Foreskin melanocyte (primary cell): ENCODE measurements at places on chromosomes 2 and 18.
A peak's percentile ranks its signal among the peaks of the same experiment; 100 is the strongest.

DNA sequence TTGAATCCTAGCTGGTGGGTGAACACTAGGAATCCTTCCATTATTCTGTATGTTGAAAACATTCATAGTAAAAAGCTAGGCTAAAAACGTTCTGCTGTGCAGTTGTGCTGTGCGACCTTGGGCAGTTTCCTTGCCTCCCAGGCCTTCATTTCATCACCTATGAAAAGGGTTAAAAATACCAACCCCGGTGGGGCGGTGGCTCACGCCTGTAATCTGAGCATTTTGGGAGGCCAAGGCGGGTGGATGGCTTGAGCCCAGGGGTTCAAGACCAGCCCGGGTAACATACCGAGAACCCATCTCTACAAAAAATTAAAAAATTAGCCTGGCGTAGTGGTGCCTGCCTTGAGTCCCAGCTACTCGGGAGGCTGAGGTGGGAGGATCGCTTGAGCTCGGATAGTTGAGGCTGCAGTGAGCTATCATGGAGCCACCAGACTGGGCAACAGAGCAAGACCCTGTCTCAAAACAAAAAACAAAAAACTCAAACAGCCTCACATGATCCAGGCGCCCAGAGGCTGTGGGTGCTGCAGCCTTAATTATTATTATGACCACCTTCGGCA is 2.9 kb upstream of the RRM2 start:
- no peak for DNase-seq

DNA sequence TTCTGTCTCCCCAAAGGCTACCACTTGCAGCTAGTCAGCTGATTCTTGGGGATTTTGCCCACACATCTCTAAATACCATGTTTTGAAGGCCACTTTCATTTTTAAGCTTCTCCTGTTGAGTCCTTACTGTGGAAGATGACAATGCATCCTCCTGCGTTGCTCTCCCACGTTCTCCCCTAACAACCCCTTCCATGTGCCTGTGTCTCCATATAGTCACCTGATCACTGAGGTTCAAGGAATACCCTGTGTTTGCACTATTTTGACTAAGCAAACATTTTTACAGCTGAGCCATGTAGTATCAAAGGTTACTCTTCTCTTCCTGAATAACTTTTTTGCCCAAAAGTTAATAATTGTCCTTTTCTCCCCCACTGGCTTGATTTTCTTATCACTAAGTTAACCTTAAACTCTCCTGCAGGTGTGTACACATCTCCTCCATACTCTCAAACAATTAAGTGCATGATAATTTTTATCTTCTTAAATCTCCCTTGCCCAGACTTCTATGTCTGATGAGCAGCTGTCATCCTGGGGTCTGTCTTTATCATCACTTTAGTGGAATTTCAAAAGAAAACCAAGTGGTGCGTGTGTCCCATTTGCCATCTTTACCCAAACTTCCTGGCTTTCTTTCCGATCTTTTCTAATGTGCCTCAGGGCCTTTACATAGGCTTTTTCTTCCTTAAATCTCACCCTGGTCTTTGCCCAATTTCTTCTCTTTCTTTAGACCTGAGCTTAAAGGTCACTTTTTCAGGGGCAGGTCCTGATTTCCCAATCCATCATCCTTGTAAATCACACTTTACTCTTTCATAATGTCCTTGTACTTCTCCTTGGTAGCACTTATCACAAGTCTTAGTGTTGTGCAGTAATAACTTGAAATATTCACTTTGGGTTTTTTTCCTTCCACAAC is 85.2 kb upstream of the SPATS2L start:
- no peak for DNase-seq

GRCh38 chr18:10381951-10382350 is 72.5 kb upstream of the APCDD1 start:
- DNase-seq, result no peak

DNA sequence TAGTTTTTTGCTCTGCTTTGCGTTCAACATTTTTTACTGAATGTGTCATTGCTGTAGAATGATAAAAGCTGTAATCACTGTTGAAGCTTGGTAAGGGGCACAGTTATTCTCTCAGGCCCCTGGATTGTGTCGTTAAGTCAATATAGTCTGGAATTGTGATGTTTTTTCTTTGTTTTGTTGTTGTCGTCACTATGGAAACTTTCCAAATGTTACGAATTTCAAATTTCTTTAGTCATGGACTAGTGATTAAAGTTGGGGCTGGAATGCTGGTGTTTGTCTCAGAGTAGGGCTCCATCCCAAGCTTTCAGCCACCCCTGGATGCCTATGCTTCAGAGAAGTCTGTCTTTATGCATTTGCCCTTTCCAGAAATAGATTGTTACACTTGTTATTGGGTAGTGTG is 287.2 kb downstream of the CDH19 start:
- DNase-seq, result peak; percentile 1

DNA sequence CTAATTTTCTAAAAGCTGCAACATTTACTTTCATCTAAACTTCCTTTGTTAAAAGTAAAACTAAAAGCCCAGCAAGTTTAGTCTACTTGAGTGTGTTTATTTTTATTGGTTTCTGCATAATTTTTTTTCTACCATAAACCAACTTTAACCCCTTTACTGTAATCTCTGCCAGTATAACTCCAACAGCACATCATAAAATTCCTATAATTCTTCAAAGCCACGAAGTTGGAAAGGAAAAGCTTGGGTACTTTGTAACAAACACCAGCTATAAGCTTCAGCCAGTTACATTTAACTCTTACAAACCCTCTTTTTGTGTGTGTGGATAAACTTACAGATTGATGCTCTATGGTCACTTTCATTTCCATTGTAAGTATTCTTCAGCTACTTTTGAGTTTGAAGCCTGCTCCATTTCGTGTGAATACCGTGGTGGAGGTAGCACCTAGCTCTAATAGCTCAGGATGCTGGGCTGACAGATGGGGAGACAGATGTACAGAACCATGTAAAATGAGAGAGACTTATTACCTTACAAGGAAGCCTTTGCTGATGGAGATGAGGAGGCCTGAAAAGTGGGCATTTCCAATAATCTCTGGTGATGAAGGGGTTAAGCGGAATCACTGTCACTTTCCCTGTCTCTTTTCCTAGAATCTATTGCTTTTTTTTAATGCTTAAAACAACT is 42.5 kb downstream of the ZEB2 start:
- DNase-seq, result no peak

- DNase-seq, result no peak
These were observed 5.9 kb downstream of the GBX2 start for GRCh38 chr2:236162031-236162845.

- no peak for DNase-seq
These were observed 176.8 kb upstream of the ALKAL2 start for GRCh38 chr2:464562-465309.

- no peak for DNase-seq
These were observed 96.0 kb downstream of the MTCL1 start for GRCh38 chr18:8801263-8801901.

DNA sequence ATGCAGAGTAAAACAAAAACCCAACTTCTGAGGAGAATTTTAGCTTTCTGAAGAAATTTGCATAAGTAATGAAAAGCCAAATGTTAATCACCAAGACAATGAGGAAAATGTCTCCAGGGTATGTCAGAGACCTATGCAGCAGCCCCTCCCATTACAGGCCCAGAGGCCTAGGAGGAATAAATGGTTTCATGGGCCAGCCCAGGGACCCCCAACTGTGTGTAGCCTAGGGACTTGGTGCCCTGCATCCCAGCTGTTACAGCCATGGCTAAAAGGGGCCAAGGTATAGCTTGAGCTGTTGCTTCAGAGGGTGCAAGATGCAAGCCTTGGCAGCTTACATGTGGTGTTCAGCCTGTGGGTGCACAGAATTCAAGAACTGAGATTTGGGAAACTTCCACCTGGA is 1256.9 kb upstream of the PIK3C3 start:
- DNase-seq, result no peak

DNA sequence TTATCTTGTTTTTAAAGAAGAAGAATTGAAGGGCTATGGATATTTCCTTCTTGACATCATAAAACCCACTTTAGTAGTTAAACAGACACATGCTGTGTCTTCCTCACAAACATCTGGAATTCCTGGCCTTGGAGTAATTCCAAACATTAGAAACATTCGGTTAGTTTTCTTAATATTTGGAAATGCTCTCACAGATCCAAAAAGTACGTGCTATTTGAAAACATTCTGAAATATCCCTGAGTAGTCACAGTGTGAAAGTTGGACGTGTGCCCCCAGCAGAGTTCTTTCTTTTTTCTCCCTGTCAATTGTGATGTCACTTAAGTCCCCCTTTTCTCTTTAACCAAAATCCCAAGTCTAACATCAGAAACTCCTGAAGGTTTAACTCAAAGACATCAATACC is 91.3 kb downstream of the ANTXR1 start:
- DNase-seq, result no peak

GRCh38 chr18:39960550-39960949 is 1994.5 kb upstream of the PIK3C3 start:
- no peak for DNase-seq

GRCh38 chr2:12717191-12718014 is 667 bp downstream of the TRIB2 start:
- DNase-seq, result peak; percentile 71

DNA sequence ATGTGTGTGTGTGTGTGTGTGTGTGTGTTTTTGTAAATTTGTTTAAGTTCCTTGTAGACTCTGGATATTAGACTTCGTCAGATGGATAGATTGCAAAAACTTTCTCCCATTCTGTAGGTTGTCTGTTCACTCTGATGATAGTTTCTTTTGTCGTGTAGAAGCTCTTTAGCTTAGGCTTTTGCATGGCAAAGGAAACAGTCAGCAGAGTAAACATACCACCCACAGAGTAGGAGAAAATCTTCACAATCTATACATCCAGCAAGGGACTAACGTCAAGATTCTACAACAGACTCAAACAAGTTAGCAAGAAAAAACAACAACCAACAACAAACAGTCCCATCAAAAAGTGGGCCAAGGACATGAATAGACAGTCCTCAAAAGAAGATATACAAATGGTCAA is 336.7 kb upstream of the ATP5MC3 start:
- DNase-seq, result no peak

DNA sequence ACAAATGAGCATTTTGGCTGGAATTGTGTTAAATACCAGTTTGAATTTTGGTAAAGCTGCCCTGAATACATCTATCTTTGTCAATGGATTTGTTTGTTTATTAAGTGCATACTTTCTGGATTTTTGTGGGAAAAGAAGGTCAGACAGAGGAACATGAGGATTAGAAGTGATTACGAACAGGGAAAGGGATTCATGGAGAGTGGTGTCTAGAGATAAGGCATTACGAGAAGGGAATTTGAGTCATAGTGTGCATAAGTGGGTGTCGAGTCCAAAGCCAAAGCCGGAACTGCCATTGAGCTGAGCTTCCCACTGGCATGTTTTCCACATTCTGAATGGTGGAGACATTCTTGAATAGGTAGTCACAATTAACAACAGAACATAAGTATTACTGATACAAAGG is 68.9 kb upstream of the EFEMP1 start:
- peak; percentile 78 for DNase-seq

DNA sequence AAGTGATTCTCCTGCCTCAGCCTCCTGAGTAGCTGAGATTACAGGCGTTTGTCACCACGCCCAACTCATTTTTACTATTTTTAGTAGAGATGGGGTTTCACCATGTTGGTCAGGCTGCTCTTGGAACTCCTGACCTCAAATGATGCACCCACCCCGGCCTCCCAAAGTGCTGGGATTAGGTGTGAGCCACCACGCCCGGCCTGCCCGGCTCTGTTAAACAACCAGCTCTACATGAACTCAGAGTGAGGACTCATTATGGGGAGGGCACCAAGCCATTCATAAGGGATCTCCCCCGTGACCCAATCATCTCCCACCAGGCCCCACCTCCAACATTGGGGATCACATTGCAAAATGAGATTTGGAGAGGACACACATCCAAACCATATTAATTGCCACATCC is 8.8 kb downstream of the ATIC start:
- no peak for DNase-seq

DNA sequence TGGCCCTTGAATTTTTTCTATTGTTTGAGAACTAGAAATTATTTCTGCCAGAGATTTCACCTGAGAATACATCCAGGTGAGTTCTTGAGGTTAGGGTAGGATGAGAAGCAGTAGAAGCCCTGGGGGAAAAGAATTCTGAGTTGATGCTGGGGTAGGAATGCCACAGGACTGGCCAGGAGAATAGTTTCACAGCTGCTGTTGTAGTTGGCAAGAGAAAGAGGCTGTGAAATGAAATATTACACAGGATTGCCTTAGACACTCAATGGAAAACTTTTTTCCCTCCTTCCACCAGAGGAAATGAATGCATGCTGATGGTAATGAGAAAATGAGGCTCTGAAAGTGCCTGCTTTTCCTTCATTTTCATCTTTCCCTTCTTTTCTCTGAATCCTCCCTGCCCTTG is 54.6 kb downstream of the PRKCE start:
- DNase-seq, result no peak

- no peak for DNase-seq
These were observed 208.2 kb upstream of the EPHA4 start for GRCh38 chr2:221780281-221780688.
